ENCODE measurements at places on chromosomes 6 and 20. TPM values are rescaled to one million over a fixed set of nuclear protein-coding genes. Genes with fewer than 3 reads are reported as not detected.
A peak's percentile ranks its signal among the peaks of the same experiment; 100 is the strongest.

- H3K4me1 ChIP-seq = peaks cover 11% of the 10 kb centered on the region
- no peak overlapping the region for H3K4me3 ChIP-seq
- no peak overlapping the region for H3K27ac ChIP-seq
- no peaks in the 10 kb centered on the region for H3K36me3 ChIP-seq
- peaks cover 10% of the 10 kb centered on the region for H3K27me3 ChIP-seq
Measured at GRCh38 chr6:37557645-37558114, 58.0 kb upstream of the CCDC167 start.

The MTFR2 gene
- 2.9 TPM for total RNA-seq

The RSPO3 gene
- total RNA-seq = 1.9 TPM

DNA sequence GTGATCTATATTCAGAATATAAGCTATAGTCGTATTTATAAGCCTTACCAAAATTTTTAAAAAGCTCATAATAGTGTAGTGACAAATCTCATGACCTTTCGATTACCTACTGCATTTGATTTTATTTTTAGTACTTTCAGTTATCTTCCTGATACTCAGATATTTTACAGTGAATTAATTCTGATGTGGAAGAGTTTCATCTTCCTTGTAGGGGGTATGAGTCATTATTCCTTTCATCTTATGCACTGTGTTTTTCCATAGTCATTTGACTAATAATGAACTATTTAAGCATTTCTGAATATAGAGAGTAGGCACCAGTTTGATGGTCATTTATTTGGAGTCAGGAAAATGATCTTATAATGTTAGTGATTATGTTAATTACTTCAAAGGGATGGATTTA, 36.4 kb downstream of the HDGFL1 start:
- no peak overlapping the region for H3K4me3 ChIP-seq
- no peaks in the 10 kb centered on the region for H3K36me3 ChIP-seq
- no peak for DNase-seq

DNA sequence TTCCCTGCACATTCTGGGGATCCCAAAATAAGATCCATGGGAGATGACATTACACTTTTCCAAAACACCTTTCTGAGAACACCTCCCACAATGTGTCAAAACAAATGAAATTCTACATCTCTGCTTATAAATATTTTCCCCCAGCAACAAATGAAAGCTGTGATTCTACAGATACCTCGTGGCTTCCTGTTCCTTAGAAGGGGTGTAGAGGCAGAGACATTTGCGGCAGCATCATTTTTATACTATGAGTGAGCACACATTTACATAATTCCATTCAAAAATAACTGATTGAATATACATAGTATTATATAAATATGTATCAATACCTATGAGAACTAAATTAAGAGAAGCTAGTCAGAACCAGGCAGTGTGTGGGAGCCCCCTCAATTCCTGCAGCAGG, 213.9 kb upstream of the JARID2 start:
- DNase-seq = no peak
- no peaks in the 10 kb centered on the region for H3K27me3 ChIP-seq
- peaks cover 4% of the 10 kb centered on the region for H3K4me1 ChIP-seq
- no peak overlapping the region for H3K27ac ChIP-seq
- H3K36me3 ChIP-seq = no peaks in the 10 kb centered on the region

The LPA gene
- 1.4 TPM for total RNA-seq

- no peak overlapping the region for H3K4me3 ChIP-seq
- no peaks in the 10 kb centered on the region for H3K4me1 ChIP-seq
- no peaks in the 10 kb centered on the region for H3K36me3 ChIP-seq
Measured at GRCh38 chr6:116556814-116557415, 3.4 kb downstream of the CALHM4 start.

GRCh38 chr6:112337209-112337638, 9.9 kb upstream of the RFPL4B start:
- H3K27ac ChIP-seq = no peak overlapping the region
- no peaks in the 10 kb centered on the region for H3K27me3 ChIP-seq
- H3K4me1 ChIP-seq = no peaks in the 10 kb centered on the region
- no peak overlapping the region for H3K4me3 ChIP-seq
- peak; percentile 86 for DNase-seq
- no peaks in the 10 kb centered on the region for H3K36me3 ChIP-seq

DNA sequence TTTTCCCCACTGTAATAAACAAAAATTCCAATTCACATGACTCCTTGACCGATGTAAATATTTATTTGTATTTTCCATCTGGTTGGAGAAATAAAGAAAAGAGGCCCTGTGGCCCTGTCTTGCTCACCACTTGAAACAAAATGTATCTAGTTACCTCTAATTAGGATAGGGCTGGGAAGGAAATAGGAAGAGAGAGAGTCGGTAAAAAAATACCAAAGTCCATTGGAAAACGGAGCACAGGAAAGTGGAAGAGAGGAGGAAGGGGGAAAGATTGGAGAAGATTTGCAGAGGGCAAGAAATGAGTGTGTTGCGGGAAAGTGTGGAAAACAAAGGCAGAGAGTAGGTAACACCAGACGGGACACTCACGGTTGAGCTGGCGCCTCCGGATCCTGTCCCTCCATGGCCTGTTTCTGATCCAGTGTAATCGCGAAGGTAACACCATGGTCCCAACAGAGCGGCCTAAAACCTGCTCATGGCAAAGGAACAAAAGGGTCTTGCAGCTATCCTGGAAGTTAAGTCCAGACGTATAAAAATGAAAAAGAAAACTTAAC, 105.8 kb upstream of the RIPOR2 start:
- H3K27me3 ChIP-seq = no peaks in the 10 kb centered on the region
- no peak overlapping the region for H3K27ac ChIP-seq
- no peak for DNase-seq
- H3K4me3 ChIP-seq = no peak overlapping the region
- no peaks in the 10 kb centered on the region for H3K4me1 ChIP-seq
